MG63 (cell line): ENCODE measurements at places on chromosomes 12 and 14. TPM values are rescaled to one million over a fixed set of nuclear protein-coding genes. Genes with fewer than 3 reads are reported as not detected.

RARG gene
- total RNA-seq: 30.8 and 40.7 TPM in 2 replicates

SLC38A4 gene
- total RNA-seq: 3.0 and 7.8 TPM in 2 replicates

ABCB9 gene
- 6.4 and 10.0 TPM in 2 replicates for total RNA-seq

HOXC9 gene
- 1.9 and 7.9 TPM in 2 replicates for total RNA-seq

NFE2 gene
- 0.13 TPM in 1 of 2 replicates, not detected in the other for total RNA-seq
